ENCODE measurements at places on chromosomes 2 and 18.

- DNase-seq: peak; percentile 49
Observed at GRCh38 chr2:98483257-98483861, 38.7 kb downstream of the INPP4A start.

DNA sequence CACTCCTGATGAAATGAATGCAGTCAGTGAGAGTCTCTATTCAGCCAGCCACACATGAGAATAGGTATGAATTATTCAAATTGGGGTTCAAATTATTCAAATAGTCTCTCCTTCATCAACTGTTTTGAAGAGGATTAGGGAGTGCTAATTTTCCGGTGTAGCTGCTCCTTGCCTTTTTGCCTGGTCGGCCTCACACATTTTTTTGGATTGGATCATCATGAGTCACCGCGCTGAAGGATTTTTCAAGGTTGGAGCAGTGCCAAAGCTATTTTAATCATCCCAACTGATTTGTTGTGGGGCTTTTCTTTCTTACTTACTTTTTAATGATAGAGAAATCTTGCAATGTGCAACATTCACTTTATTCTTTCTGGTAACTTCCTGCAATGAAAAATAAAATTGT, 2.4 kb upstream of the DTNA start:
- DNase-seq: no peak

GRCh38 chr2:85133751-85134254, 611 bp downstream of the TCF7L1 start:
- DNase-seq: no peak

DNA sequence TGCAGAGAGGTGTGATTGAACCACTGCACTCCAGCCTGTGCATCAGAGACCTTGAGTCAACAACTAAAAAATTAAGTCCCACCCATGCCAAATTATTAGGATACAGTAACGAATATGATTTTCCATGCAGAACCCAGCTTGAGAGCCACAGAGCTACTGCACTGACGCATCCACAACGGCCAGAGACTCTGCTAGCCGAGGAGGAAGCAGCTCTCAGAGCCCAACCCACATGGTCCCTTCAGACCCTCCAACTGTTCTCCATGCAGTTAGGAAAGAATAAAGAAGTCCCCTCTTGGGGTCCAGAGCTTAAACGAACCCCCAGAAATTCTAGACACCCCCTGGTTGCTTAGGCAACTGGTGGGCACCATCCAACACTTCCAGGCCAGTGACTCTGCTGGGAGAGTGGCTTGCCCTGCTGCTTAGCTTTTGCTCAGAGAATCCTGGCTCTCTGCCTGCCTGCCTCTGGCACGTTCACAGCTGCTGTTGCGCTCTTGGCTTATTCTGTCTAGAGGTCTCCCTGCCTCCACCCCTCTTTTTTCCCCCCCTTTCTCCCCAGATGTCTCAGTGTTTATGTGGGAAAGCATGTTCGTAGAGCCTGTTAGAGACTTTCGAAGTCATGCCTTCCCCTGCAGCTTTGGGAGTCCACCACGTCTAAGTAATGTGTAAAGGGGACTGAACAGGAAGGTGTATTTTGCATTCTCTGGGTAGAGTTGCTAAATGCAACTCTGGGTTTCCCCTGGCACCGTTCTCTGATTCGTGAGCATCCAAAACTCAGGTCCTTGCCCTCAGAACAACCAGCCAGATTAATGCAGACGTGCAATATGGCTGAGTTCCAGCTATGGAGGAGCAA, 26.0 kb upstream of the SP3 start:
- no peak for DNase-seq

- no peak for DNase-seq
Observed at GRCh38 chr2:57490741-57491140, 555.9 kb upstream of the VRK2 start.

DNA sequence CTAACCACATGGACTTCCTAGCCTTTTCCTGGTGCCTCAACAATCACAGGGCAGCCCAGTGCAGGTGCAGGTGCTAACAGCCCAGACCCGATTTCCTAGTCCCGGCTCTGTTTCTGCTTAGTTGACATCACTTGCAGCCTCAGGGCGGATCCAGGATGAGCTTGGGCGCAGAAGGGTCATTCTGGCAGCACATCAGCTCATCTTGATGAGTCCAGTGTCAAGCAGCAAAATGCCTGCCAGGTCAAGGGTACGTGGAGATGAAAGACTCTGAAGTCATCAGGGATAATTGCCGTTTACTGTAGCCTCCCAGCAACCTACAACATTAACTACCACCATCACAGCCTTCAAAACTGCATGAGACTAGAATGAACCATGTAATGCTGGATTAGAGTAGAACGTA, 39.4 kb upstream of the EFHD1 start:
- DNase-seq: no peak

DNA sequence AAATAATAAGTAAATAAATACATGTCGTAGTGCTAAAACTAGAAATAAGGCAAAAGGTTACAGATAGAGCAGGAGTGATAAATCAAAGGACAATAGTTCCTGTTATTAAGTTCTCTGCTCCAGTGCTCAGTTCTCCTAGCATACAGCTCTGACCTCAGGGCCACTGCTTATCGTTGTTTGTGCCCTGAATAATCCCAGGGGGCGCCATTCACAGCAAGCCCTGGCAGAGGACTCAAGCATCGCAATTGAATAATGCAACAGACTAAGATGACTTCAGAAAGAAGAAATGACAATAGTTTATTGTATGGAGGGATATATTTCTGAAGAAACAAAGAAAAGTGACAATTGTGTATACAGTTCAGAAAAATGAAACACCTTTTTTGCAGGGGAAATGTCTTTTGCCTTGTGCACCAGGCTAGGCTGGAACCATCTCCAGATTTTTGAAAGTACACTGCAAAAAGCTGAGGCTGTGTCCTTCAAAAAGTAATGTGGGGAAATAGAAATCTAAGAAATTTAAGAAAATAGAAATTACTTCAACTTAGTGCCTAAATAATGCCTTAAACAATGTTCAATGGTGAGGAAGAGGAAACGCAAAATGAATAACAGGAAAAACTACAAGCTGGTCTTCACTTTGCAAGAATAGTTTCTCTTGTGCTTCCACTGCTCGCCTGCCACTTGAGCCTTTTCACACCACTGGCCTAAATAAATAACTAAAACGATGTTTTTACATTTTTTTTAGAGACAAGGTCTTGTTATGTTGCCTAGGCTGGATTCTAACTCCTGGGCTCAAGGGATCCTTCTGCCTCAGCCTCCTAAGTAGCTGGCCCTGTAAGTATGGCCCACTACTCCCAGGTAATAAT, 19.0 kb upstream of the CCNYL1 start:
- DNase-seq: no peak

GRCh38 chr18:11689669-11690565, 853 bp downstream of the GNAL start:
- no peak for DNase-seq
